Stimulated activated CD4-positive, alpha-beta T cell treated with anti-CD3 and anti-CD28 coated beads, Interleukin-15, amount 100 ng/mL, for 1 hour (primary cell): ENCODE measurements at places on chromosomes 11 and 22.

- no peak for DNase-seq
Measured at GRCh38 chr11:91717169-91717568, 507.4 kb upstream of the FAT3 start.

GRCh38 chr11:74673693-74674360 lies 57.4 kb downstream of the CHRDL2 start:
- no peak for DNase-seq

DNA sequence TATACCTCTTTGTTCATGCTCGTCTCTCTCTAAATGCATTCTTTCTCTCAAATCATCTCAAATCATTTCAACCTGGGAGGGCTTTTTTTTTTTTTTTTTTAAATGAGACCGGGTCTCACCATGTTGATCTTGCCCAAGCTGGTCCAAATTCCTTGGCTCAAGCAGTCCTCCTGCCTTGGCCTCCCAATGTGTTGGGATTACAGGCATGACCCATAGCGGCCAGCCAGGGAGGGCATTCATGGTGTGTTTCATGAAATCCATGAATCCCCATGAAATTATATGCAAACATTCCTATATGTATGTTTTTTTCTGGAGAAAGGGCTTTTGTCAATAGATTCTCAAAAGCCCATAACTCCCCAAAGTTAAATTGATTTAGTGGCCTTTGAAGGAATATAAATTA lies 26.2 kb downstream of the ATG13 start:
- DNase-seq = no peak

DNA sequence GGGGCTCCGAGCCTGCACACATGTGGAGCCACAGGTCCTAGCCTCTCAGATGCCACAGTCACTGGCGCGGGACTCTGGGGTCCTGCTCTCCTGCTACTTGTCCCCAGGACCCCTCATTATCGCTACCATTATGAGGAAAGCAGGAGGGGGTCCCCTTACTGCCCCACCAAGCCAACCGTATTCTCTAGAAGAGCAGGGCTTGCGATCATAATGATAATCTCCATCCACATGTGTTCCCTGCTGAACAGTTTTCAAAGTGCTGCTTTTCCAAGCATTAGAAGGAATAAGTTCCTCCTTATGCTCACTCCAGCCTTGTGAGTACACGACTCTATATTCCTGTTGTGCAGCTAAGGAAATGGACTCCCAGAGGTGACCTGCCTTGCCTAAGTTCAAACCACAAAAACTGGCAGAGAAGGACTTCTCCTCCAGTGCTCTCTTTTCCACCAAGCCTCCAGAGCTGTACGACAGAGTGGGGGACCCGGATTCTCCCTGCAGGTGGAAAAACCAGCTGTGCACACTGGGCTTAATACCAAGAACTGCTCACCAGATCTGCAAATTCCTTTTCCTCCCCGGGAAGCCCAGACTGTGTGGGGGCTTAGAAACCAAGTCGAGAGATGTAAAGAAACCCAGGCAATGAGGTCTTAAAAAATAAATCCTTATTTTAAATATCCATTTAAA lies 92.8 kb upstream of the DRD2 start:
- DNase-seq = no peak

DNA sequence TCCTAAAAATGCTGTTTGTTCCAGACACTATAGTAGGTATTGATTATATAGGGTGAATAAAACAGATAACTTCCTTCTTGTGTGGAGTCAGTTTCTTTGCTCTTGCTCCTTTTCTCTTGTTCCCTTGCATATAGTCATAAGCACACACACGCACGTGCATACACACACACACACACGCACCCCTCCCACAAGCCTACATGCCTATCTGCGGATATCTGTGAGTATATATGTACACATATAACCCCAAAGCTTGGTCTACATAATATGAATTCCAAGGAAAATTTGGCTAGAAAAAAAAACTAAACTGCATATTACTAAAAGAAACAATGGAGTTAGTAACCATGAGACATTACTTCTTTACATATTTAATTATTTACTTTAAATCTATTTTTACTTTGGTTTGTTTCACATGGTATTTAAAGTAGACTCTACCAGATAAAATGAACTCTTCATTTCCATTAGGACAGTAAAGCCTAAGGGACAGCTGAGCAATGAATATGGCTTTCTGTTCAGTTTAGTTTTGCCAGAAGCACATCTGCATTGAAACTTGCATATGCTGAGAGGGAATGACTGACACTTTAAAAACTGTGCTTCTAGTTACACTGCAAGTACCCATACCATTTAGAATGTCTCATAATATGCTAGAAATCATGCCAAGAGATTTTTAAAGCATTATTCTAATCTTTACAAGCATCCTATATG lies 676.4 kb downstream of the DLG2 start:
- no peak for DNase-seq

- no peak for DNase-seq
Measured at GRCh38 chr22:40660730-40661129, 18.6 kb upstream of the MCHR1 start.

DNA sequence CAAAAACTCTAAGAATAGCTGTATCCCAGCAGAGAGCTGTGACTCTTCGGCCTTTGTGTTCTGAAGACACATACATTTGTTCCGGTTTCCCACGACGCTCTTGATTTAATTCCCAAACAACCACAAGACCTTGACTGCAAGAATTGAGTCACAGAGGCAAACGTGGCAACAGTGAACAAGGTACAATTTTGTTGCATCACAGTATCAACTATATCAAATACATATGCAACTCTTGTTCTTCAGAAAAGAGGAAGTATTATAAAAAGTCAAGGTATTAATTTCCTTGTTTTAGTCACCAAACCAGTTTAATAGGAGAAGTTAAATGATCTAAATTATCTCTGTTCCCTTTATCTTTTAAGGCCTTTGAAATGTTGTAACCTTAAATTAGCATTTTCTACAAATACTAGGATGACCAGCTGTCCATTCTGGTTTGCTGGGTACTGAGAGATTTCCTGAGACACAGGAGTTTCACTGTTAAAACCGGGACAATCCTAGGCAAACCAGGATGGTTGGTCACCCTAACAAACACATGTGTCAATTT lies 11.1 kb downstream of the HPS5 start:
- DNase-seq = no peak

- no peak for DNase-seq
Measured at GRCh38 chr11:131499199-131499598, 128.8 kb downstream of the NTM start.
